GM23338 (cell line): ENCODE measurements at places on chromosomes 4 and X. TPM values are rescaled to one million over a fixed set of nuclear protein-coding genes. Genes with fewer than 3 reads are reported as not detected.

Gene RIBC1
- 0.39 and 0.45 TPM in 2 replicates for total RNA-seq

Gene AGTR2
- not detected in 2 replicates for total RNA-seq

Gene SUPT20HL2
- not detected in 2 replicates for total RNA-seq

Gene ARMCX4
- total RNA-seq = 12.9 and 13.3 TPM in 2 replicates

Gene PARM1
- 9.4 and 10.4 TPM in 2 replicates for total RNA-seq

Gene POU3F4
- total RNA-seq = 0.62 and 1.1 TPM in 2 replicates

Gene SRPK3
- 0.23 TPM in 1 of 2 replicates, not detected in the other for total RNA-seq

DNA sequence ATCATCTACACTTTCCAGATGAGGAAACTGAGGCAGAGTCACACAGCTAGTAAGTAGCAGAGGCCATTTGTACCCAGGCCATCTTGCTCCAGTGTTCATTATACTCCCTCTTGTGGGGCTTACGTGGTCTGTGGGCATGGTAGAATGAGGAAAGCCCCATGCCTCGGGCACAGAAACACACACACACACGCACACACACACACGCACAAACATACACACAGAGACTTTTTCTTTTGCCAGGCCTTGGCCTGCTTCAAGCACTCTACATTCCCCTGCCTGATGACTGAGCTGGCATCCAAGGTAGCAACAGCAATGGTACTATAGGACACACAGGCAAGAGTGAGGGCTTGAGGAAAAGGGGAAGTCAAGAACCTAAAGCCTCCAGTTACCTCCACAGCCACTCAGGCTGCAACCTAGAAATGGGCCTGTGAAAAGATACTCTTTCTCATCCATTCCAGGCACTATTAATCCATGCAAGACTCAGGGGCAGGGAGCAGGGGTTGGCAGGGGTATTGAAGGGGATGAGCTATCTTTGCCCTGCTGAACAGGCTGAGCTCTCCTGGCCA lies 43.6 kb downstream of the STARD8 start:
- DNase-seq = no peak

GRCh38 chr4:78235800-78236199 lies 178.7 kb downstream of the FRAS1 start:
- no peak for DNase-seq

GRCh38 chr4:141255016-141255415 lies 34.3 kb downstream of the ZNF330 start:
- no peak for DNase-seq

GRCh38 chr4:2767046-2767704 lies 11.0 kb upstream of the TNIP2 start:
- DNase-seq = no peak

GRCh38 chrX:2577844-2578466 lies 77.2 kb upstream of the DHRSX start:
- DNase-seq = peak; percentile 28

GRCh38 chr4:142719854-142720541 lies 126.1 kb downstream of the INPP4B start:
- peak; percentile 45 for DNase-seq

DNA sequence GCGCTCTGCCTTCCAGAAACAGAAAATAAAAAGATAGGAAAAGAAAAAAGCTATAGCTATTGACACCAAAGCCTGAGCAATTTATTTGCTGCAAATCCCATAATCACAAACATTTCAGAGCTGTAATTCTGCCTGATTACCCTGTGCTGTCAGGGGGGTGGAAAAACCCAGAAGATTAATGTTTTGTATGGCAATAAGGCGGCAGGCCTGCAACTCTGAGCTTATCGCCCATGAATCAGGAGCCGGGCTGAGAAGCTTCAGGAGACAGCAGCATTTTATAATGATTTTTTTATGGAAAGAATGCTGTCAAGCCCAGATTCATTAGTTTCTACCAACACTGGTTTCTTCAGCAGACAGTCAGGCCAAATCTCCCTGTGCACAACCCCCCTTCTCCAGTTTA lies 82.6 kb upstream of the TMEM164 start:
- DNase-seq = no peak

GRCh38 chrX:53075011-53075410 lies 7.2 kb upstream of the TSPYL2 start:
- peak; percentile 18 for DNase-seq

GRCh38 chr4:81747242-81747930 lies 275.7 kb upstream of the RASGEF1B start:
- no peak for DNase-seq
